ENCODE measurements at places on chromosomes 11 and 22.

DNA sequence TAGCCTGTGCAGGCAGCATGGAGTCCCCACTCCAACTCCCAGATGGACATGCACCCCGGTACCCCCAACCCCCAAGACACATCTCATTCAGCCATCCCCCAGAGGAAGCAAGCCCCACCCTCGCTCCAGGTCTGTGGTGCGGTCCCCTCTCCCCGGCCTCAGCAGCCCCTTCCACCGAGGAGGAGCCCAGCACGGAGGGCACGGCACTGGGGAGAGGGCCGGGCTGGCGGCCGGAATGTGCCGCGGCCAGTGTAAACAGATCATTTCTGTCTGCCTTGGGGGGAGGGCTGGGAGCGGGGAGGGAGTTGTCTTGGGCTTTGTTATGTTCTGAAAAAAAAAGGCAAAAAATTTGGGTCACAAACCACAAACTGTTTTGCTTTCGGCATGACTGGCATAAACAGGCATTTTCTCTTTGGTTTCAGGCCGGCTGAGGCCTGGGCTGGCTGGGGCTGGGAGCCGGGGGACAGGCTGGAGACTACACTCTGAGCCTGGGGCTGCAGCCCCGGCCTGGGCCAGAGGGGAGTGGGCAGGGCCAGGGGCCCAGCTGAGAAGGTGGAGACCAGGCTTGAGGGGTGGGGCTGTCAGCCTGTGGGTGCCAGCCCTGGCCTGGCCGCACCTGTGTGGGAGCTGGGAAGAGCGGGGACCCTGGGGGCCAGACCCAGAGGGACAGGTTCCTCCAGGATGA is 16.8 kb downstream of the IGF2 start:
- peak; percentile 51 for DNase-seq

DNA sequence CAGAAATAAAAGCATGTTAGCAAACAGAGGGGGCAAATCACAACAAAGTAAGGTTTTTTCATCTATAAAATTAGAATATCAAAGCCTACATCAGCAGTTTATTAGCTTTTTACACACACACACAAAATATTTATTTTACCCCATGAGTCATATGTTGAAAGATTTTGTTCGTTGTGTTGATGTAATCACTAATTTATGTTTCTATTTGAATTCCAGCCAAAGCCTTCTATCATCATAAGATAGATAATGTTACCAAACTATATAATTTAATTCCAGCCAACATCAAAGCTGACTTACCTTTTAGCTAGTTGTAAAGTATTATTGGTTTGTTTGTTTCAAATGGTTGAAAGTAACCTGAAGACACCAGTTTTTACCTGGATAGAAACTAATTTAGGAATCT is 458.0 kb upstream of the ARHGAP42 start:
- DNase-seq, result no peak

DNA sequence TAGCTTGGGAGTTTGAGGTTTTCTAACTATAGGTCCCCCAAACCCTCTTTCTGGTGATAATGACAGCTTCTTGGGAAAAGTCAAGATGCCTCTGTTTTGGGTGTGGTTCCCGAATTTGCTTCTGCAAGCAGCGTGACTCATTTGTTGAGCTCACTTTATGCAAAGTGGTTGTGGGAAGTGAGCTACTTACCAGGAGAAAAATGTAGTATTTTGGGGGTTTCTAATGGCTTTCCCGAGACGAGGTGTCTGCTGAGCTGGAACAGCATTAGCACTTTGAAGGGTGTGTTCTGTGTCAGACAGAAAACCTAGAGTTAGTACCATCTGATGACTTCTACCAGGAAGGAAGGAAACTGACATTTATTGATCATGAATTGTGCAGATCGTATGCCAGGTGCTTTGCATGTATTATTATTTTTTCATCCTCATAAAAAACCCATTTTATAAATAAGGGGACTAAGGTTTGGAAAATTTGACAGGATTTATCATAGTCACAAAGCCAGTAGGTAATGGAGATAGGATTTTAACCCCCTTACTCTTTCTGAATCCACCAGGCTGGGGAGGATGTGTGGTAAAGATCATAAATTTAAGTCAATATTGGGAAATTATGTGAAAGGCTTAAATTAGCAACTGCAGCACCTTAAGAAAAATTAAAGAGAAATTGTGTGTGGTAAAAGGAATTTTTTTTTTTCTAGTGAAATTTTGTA is 108.8 kb upstream of the CD44 start:
- no peak for DNase-seq

GRCh38 chr11:15852179-15852578 is 504.2 kb downstream of the SOX6 start:
- DNase-seq, result peak; percentile 23

- no peak for DNase-seq
Measured at GRCh38 chr22:45179276-45180049, 15.7 kb downstream of the NUP50 start.

GRCh38 chr11:65401073-65401802 is 14.8 kb downstream of the FRMD8 start:
- DNase-seq, result no peak

GRCh38 chr11:55791606-55792005 is 3.8 kb upstream of the OR5D14 start:
- no peak for DNase-seq

- no peak for DNase-seq
Measured at GRCh38 chr11:97732011-97732632, 1288.6 kb upstream of the CNTN5 start.

GRCh38 chr11:126719740-126720139 is 280.8 kb downstream of the KIRREL3 start:
- no peak for DNase-seq

GRCh38 chr11:60868682-60869450 is 1.5 kb downstream of the ZP1 start:
- no peak for DNase-seq

GRCh38 chr11:1570531-1570895 is 1.6 kb downstream of the DUSP8 start:
- DNase-seq, result peak; percentile 52

GRCh38 chr11:119673052-119673758 is 55.8 kb downstream of the NECTIN1 start:
- no peak for DNase-seq

DNA sequence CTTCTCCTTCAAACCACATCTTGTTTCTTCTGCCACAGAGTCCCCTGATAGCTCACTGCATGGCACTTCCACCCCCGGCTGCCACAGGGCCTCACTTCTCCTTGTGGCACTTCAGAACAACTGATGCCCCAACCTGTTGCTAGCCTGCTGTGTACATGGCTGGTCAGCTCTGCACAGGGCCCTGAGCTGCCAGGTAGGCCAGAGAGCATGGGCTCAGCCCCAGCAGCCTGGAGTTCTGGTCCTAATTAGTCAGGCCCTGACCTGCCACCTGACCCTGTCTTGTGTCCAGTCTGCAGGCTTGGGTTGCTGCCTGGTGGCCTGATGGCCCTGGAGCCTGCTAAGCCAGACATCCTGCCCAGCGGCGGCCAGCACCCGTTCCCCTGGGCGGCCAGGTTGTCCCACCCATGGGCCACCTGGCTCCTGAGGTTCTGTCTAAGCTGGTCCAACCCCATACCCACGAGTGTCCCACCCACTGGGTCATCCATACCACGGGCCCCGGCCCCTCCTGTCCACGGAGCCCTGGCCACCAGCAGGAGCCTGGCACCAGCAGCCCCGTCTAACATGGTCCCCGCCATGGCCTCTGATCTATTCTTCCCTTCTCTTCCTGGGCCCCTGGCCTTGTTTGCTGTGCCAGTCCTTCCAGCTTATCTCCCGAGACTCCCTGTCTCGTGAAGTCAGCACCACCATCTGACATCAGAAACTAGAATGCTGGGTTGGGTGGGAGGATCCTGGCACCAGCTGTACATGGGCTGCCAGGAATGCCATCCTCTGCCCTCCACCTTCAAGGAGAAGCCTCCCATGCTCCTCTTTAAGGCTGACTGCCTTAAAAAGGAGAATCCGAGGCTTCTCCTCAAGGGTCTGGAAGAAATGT is 3.1 kb upstream of the CERK start:
- DNase-seq, result no peak

DNA sequence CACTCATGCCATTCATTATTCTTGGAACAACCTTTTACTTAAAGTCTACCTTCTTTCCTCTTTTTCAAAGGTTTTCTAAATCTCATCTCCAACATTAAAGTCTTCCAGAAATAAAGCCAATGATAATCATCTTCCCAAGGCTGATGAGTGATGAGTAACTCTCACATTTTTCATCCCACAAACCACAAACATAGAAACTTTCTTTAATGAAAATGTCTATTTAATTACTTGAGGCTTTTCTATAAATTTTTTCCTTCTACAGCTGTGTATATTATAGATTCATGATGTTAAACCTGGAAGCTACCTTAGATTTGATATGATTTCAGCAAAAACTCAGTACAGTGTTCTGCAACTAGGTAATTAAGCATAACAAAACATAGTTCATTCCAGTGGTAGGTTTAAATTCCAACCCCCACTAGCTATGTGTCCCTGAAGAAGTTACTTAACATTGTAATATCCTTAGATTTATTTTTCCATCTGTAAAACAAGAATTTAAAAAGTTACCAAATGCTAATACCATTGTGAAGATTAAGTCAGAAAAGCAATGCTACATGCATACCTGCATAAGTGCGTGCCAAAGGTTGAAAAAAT is 845.4 kb downstream of the KCNA4 start:
- DNase-seq, result no peak

GRCh38 chr11:66546368-66546965 is at the start of gene ACTN3:
ACTN3 (plus strand) TSS chr11:66546903; CDS start chr11:66546938, 35 bp downstream.
- DNase-seq, result peak; percentile 50

GRCh38 chr11:59953463-59954218 is 10.2 kb upstream of the OOSP4A start:
- no peak for DNase-seq

- peak; percentile 73 for DNase-seq
Measured at GRCh38 chr11:61509043-61510029, 787 bp downstream of the LRRC10B start.

DNA sequence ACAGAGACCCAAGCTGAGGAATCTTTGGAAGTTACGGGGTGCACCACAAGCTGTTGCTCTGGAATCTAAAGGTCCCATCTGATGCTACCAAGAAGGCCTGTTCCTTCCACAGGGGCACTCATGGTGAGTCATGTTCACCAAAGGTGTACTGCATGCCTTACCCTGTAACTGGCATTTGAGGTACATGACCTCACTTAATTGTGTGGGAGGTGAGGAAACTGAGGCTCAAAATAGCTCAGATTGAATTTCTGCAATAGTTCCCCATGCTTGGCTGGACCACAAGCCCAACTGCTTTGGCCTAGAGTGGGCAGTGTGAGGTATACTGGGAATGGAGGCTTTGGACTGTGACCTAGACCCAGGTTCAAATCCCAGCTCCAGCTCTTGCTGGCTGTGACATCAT is 8.2 kb downstream of the MTFP1 start:
- no peak for DNase-seq

DNA sequence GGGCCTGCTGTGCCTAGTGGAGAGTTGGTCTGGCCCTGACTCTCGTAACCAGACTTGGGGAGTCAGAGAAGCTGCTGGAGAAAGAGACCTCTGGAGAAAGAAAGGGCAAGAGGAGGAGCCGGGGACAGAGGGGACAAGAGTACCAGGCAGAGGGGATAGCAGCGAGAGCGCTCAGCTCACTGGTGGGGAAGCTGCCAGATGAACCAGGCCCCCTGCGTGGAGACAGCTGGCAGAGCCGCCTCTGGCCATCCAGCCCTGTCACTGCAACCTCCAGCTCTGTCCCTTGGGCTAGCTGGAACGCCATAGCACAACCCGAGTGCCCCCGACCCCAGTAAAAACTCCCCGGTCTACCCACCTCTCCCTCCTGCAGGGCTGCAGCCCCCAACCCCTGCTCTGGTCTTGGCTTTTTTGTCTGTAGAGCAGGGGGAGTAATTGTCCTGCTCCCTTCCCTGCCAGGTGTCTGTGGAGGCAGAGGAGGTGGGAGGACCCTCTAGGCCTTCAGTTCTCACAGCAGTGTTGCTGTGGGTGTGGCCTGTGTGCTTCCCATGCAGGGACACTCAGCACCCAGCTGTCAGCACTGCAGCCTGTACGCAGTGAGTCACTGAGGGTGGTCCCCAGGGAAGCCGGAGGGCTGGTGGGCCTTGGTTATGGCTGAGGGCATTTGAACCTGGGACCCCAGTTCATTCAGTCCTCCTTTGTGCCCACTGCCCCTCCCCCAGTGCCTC is 4.8 kb upstream of the SUN2 start:
- DNase-seq, result no peak

GRCh38 chr11:2579315-2580060 is 120.3 kb downstream of the KCNQ1OT1 start:
- DNase-seq, result peak; percentile 8

DNA sequence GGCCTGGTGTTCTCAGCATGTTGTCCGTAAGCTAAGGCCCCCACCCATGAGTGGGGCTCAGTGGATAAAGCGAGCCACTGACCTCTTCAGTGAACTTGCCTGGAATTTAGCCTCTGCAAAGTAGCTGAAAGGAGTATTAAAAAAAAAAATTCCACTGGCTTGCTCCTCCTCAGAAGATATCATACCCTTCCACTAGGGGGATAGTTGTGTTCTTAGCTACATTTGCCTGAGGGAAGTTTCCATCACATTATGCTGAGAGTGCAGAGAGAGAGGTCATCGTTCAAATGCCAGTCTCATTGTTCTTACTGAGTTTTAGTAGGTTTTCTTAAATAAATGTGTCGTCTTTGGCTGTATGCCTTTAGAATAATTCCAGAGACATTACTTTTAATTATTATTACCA is 879.7 kb downstream of the JRKL start:
- no peak for DNase-seq

- DNase-seq, result no peak
Measured at GRCh38 chr11:64249563-64250414, 1.5 kb upstream of the PLCB3 start.

DNA sequence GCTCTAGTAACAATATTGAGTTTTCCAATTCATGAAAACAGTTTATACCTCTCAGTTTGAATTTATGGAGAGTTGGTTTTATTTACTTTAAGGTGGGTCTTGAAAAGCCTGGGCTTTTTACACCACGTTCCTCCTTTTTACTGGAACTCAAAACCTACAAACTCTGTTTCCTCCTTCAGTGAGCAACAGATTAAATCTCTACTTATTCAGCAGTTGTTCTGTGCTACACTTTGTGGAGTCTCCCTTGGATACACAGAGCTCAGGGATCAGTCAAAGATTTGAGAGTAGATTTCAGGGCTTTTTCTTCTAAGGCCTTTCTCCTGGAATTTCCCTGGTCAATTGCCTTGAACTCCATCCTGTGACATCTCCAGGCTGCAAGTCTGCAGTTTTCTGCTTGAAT is 3.5 kb downstream of the NXPE1 start:
- DNase-seq, result no peak

Measured in pancreas (tissue), 10 donors.